Activated CD4-positive, alpha-beta T cell treated with anti-CD3 and anti-CD28 coated beads, Interleukin-2, amount 10 ng/mL, durations not matched to agents 24 days and 14 days (primary cell): ENCODE measurements at places on chromosomes 5 and 9. TPM values are rescaled to one million over a fixed set of nuclear protein-coding genes. Genes with fewer than 3 reads are reported as not detected.
A peak's percentile ranks its signal among the peaks of the same experiment; 100 is the strongest.

- H3K27ac ChIP-seq: no peak overlapping the region
- H3K27me3 ChIP-seq: no peaks in the 10 kb centered on the region
- no peak for DNase-seq
- no peaks in the 10 kb centered on the region for H3K36me3 ChIP-seq
- no peaks in the 10 kb centered on the region for H3K4me1 ChIP-seq
These were observed 274.6 kb upstream of the IRX2 start for GRCh38 chr5:3026099-3026498.

GRCh38 chr5:151104795-151105194 is 24.0 kb upstream of the TNIP1 start:
- H3K27ac ChIP-seq: no peak overlapping the region
- H3K27me3 ChIP-seq: no peaks in the 10 kb centered on the region
- peaks cover 70% of the 10 kb centered on the region for H3K36me3 ChIP-seq
- H3K4me3 ChIP-seq: no peak overlapping the region
- peaks cover 20% of the 10 kb centered on the region for H3K4me1 ChIP-seq

GRCh38 chr9:21505425-21506179 is 23.5 kb upstream of the IFNE start:
- peaks cover 2% of the 10 kb centered on the region for H3K4me1 ChIP-seq
- H3K36me3 ChIP-seq: no peaks in the 10 kb centered on the region
- no peak overlapping the region for H3K27ac ChIP-seq
- H3K4me3 ChIP-seq: no peak overlapping the region

RELL2 gene
- total RNA-seq: 24.1 TPM in 2 replicates

- H3K36me3 ChIP-seq: peaks cover 29% of the 10 kb centered on the region
- no peak overlapping the region for H3K4me3 ChIP-seq
- no peaks in the 10 kb centered on the region for H3K27me3 ChIP-seq
- H3K27ac ChIP-seq: no peak overlapping the region
These were observed 3.8 kb downstream of the MTMR12 start for GRCh38 chr5:32308946-32309345.

DNA sequence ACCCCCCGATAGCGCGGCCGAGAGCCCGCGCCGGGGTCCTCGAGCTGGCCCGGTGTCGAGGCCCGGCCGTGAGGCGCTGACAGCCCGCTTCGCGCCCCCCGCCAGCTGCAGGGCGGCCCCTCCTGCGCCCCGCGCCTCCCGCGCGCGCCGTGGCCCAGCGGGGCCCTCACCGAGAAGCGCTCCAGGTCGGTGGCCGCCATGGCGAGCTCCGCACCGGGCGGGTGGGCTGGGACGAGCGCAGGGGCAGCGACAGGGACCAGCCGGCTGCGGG is 166 bp downstream of the SEPTIN8 start:
- H3K27me3 ChIP-seq: peaks cover 39% of the 10 kb centered on the region
- H3K4me1 ChIP-seq: peaks cover 44% of the 10 kb centered on the region
- H3K27ac ChIP-seq: no peak overlapping the region
- no peak for DNase-seq
- H3K36me3 ChIP-seq: peaks cover 3% of the 10 kb centered on the region

DNA sequence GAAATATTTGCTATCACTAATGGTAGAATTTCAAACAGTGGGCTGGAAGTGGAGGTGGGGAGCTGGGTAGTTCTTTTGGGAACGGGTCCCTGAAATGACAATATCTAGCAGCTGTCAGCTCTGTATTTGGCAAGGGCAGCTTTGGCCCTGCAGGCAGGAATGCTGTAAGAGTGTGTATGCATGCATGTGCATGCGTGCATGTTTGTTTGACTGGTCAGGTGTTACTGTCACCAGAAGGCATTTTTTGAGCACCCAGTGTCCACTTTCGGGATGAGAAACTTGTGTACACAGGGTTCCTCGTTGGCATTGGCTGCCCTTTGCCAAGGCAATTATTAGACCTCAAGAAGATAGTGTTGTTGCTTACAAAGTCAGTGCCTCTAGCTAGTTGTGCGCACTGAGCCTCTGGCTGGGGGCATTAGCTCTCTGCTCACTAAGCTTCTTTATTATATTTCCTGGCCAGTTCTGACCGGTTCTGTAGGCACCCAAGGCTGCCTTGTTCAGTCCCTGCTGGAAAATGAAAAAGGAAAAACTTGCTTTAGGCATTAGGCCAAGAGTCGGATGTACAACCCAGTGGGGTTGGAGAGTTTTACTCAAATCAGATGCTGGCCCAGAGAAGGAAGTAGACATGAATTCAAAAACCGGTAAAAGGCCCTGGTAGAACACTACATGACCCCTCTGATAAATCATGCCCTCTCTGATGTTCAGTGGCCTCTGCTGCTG is 2.0 kb downstream of the CYFIP2 start:
- peak overlapping the region; percentile 96 for H3K4me3 ChIP-seq
- peaks cover 82% of the 10 kb centered on the region for H3K4me1 ChIP-seq
- H3K36me3 ChIP-seq: peaks cover 38% of the 10 kb centered on the region

LRRC19 gene
- total RNA-seq: not detected in 2 replicates

DNA sequence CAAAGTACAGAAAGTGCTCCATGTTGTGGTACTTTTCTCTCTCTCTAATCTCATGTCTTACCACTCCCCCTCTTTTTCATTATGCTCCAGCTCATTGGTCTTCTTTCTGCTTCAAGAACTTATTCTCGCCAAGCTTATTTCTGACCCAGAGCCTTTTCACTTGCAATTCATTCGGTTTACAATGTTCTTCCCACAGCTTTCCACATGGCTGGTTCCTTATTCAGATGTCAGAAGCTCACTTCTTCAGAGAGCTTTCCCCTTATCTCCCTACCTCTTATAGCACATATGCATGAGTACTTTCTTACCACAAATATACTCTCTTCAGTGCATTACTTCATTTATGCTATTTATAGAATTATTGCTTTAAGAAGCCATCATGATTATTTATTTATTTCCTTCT is 338.8 kb upstream of the ATP10B start:
- no peaks in the 10 kb centered on the region for H3K27me3 ChIP-seq
- no peak for DNase-seq
- no peaks in the 10 kb centered on the region for H3K4me1 ChIP-seq
- no peak overlapping the region for H3K27ac ChIP-seq

CAMK2A gene
- total RNA-seq: not detected in 2 replicates

GRCh38 chr9:127921557-127922120 is 4.8 kb upstream of the ST6GALNAC4 start:
- no peaks in the 10 kb centered on the region for H3K36me3 ChIP-seq
- peaks cover 18% of the 10 kb centered on the region for H3K27me3 ChIP-seq
- peak overlapping the region; percentile 73 for H3K4me3 ChIP-seq

- no peak overlapping the region for H3K27ac ChIP-seq
- H3K36me3 ChIP-seq: no peaks in the 10 kb centered on the region
- H3K4me1 ChIP-seq: no peaks in the 10 kb centered on the region
- H3K27me3 ChIP-seq: no peaks in the 10 kb centered on the region
- no peak overlapping the region for H3K4me3 ChIP-seq
These were observed 730.4 kb downstream of the EFNA5 start for GRCh38 chr5:106940301-106940846.

DNA sequence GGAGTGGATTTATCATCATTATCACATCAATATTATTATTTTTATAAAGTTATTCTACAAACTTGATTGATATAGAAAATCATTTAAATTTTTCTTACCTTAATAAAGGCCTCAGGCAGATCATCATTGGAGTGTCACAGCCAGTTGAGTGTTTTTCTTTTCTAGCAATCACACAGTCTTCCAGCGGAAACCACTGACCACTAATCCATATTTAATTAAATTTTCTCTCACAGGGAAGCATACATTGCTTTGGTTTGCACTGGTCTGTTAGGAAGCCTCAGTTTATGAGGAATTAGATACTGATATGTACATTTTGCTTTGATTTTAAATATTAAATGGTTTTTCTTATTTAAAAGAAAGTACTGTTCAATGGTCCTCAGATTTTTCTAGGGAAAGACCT is 6.7 kb downstream of the SPZ1 start:
- H3K4me3 ChIP-seq: no peak overlapping the region
- peaks cover 15% of the 10 kb centered on the region for H3K27me3 ChIP-seq
- no peaks in the 10 kb centered on the region for H3K4me1 ChIP-seq
- no peaks in the 10 kb centered on the region for H3K36me3 ChIP-seq

TMEM215 gene
- total RNA-seq: not detected in 2 replicates

- H3K4me3 ChIP-seq: no peak overlapping the region
- H3K27ac ChIP-seq: no peak overlapping the region
- H3K4me1 ChIP-seq: no peaks in the 10 kb centered on the region
These were observed 53.3 kb upstream of the ARL15 start for GRCh38 chr5:54363669-54364068.

DNA sequence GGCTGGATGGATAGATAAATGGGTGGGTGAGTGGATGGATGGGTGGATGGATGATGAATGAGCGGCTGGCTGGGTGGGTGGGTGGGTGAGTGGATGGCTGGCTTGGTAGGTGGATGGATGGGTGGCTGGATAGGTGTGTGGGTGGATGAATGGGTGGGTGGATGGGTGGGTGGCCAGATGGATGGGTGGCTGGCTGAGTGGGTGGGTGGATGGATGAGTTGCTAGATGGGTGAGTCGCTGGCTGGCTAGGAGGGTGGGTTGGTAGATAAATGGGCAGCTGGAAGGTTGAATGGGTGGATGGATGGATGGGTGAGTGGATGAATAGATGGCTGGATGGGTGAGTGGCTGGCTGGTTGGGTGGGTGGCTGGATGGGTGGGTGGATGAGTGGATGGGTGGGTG is 27.9 kb upstream of the CEP72 start:
- H3K4me1 ChIP-seq: no peaks in the 10 kb centered on the region
- H3K4me3 ChIP-seq: no peak overlapping the region
- H3K36me3 ChIP-seq: no peaks in the 10 kb centered on the region
- H3K27me3 ChIP-seq: peaks cover 13% of the 10 kb centered on the region
- no peak overlapping the region for H3K27ac ChIP-seq
- no peak for DNase-seq

GRCh38 chr9:105678163-105678562 is 15.9 kb downstream of the TAL2 start:
- no peak overlapping the region for H3K4me3 ChIP-seq
- no peaks in the 10 kb centered on the region for H3K36me3 ChIP-seq
- DNase-seq: no peak
- peaks cover 6% of the 10 kb centered on the region for H3K27me3 ChIP-seq

GRCh38 chr5:5483880-5484598 is 61.6 kb downstream of the ICE1 start:
- H3K4me1 ChIP-seq: peaks cover 15% of the 10 kb centered on the region
- no peak overlapping the region for H3K4me3 ChIP-seq
- no peaks in the 10 kb centered on the region for H3K27me3 ChIP-seq
- DNase-seq: no peak

DNA sequence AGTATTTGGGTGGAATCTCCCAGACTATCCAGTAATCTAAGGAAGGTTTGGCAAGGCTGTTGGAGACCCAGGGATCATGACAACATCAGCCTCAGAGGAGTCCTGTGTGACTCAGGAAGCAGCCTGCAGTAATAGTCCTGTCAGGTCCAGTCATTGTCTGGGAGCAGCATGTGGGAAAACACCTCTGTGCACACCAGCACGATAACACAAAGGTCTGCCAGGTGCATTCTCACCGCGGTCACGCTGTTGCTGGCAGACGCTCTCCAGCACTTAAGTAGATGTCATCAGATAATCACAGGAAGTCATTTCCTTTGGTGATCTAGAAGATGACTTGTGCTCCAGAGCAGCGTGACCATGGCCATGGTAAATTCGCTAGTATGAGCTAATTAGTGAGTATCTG is 99.2 kb upstream of the IQGAP2 start:
- H3K36me3 ChIP-seq: no peaks in the 10 kb centered on the region
- peaks cover 33% of the 10 kb centered on the region for H3K4me1 ChIP-seq
- no peak overlapping the region for H3K27ac ChIP-seq
- H3K27me3 ChIP-seq: no peaks in the 10 kb centered on the region

GRCh38 chr9:86186696-86187095 is 72.8 kb downstream of the C9orf153 start:
- no peaks in the 10 kb centered on the region for H3K36me3 ChIP-seq
- H3K27me3 ChIP-seq: peaks cover 4% of the 10 kb centered on the region
- H3K4me1 ChIP-seq: no peaks in the 10 kb centered on the region
- no peak for DNase-seq

- H3K36me3 ChIP-seq: no peaks in the 10 kb centered on the region
- H3K4me1 ChIP-seq: no peaks in the 10 kb centered on the region
- H3K27ac ChIP-seq: no peak overlapping the region
- H3K27me3 ChIP-seq: peaks cover 1% of the 10 kb centered on the region
- H3K4me3 ChIP-seq: no peak overlapping the region
These were observed 21.1 kb upstream of the UBAP2 start for GRCh38 chr9:34069831-34070230.

- no peak overlapping the region for H3K4me3 ChIP-seq
- peaks cover 3% of the 10 kb centered on the region for H3K27me3 ChIP-seq
- H3K4me1 ChIP-seq: no peaks in the 10 kb centered on the region
- H3K27ac ChIP-seq: no peak overlapping the region
These were observed 48.4 kb upstream of the EPB41L4B start for GRCh38 chr9:109369285-109369684.

- no peaks in the 10 kb centered on the region for H3K4me1 ChIP-seq
- H3K4me3 ChIP-seq: no peak overlapping the region
- no peaks in the 10 kb centered on the region for H3K36me3 ChIP-seq
- H3K27me3 ChIP-seq: no peaks in the 10 kb centered on the region
These were observed 199.2 kb downstream of the ADAMTSL1 start for GRCh38 chr9:18673179-18673578.

GRCh38 chr5:54390539-54391031 is 64.9 kb upstream of the HSPB3 start:
- H3K27ac ChIP-seq: no peak overlapping the region
- no peaks in the 10 kb centered on the region for H3K36me3 ChIP-seq
- no peaks in the 10 kb centered on the region for H3K27me3 ChIP-seq
- DNase-seq: no peak
- H3K4me3 ChIP-seq: no peak overlapping the region

DNA sequence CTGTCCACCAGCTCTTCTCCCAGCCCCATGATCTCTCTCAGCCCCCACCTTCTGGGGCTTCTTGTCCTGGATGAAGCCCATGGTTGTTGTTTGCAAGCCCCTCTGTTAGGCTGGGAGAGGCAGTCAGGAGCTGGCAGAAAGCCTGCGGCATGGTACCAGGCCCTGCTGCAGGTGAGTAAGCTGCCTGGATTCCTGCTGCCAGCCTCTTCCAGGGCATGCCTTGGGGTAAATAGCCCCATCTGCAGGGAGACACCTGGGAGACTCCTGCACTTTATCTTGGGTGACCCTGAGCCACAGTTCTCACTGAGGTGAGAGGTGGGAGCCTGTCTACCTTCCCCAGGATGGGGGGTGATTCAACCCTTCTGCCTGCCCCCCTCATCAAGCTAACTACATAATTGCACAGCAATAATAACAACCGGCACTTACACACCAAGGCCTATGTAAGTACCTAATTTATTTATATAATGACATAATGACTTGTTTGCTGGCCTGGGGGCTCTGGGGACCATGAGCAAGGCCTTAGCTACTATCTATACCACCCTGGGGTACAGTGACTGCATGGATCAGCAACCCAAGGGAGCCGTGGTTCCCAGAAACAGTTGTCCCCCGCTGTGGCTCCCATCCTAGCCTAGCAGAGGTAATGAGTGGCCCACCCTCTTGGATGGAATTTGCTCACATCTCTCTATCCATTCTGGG is 116.0 kb downstream of the PSD2 start:
- no peaks in the 10 kb centered on the region for H3K4me1 ChIP-seq
- peaks cover 9% of the 10 kb centered on the region for H3K27me3 ChIP-seq
- H3K27ac ChIP-seq: no peak overlapping the region
- no peak for DNase-seq
- H3K4me3 ChIP-seq: no peak overlapping the region
- no peaks in the 10 kb centered on the region for H3K36me3 ChIP-seq

PCDHB11 gene
- total RNA-seq: not detected in 2 replicates

ANGPTL2 gene
- total RNA-seq: not detected in 2 replicates
